ENCODE measurements at places on chromosomes 1 and 21.

GRCh38 chr1:62276791-62277190 lies 42.4 kb downstream of the KANK4 start:
- DNase-seq, result no peak

GRCh38 chr1:94396356-94397010 lies 21.7 kb upstream of the ABCD3 start:
- no peak for DNase-seq

GRCh38 chr1:101181930-101182329 lies 54.9 kb upstream of the S1PR1 start:
- DNase-seq, result no peak

DNA sequence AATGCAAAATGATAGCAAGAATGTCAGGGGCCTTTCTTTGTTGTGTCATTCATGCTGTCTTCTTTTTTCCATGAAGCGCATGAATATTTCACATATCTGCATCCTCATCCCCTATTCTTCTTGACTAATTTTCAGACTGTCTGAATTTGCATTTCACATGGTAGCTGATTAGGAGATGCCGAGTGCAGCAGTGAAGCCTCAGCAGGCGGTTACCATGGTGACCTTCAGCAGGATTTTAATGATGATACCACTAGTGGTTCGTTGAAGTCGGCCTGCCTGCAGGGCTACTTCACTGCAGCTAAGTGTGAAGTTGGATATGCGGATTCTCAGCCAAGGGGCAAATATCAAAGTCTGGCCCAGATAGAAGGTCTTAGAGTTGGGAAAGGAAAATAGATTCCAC lies 141.8 kb downstream of the NEK7 start:
- peak; percentile 29 for DNase-seq

DNA sequence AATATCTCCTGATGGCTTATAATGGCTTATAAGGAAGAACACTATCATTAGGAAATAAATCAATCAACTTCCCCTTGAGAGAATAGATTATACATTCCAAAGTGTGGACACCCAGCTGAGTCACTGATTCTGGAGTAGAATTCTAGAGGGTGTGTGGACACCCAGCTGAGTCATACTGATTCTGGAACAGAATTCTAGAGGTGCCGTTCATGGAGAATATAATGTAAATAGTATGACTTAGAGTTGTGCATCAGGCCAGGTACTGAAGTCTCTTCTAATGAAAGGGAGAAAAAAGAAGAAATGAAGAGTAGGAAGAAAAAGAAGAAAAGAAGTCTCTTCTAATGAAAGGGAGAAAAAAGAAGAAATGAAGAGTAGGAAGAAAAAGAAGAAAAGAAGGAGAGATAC lies 2.4 kb upstream of the USP33 start:
- no peak for DNase-seq

- DNase-seq, result no peak
These were observed 294.6 kb downstream of the TTLL7 start for GRCh38 chr1:83704350-83704749.

GRCh38 chr1:214764502-214764901 lies 161.5 kb downstream of the CENPF start:
- no peak for DNase-seq

GRCh38 chr1:214276786-214277185 lies 4.2 kb upstream of the SMYD2 start:
- DNase-seq, result no peak

DNA sequence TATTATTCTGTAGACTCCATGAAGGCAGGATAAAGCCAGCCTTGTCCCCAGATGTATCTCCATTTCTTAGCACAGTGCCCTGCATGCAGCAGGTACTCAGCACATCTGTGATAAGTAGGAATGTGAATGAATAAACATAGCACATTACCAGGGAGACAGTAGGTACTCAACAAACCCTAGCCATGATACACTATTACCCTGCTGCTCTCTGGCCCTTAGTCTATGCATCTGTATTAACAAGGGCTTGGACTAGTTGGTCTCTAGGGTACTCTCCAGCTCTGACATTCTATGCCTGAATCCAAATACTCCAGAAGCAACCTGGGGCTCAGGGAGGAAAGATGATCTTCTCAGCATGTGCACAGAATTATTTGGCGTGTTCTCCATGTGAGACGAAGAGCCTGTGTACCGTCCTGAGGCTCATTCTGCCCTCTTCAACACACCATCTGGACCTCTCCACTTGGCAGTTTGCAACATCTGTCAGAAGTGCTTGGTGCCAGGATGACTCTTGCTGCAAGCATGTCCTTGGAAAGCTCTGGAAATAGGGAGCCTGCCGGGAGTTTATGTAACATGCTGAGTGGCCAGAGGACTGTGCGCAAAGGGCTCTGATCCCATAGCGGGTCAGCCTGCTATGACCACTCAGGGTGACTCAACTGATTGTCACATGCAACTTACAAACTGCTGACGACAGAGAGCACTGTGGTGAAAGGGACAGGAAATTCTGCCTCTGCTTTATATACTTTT lies 228.2 kb upstream of the USP24 start:
- no peak for DNase-seq

DNA sequence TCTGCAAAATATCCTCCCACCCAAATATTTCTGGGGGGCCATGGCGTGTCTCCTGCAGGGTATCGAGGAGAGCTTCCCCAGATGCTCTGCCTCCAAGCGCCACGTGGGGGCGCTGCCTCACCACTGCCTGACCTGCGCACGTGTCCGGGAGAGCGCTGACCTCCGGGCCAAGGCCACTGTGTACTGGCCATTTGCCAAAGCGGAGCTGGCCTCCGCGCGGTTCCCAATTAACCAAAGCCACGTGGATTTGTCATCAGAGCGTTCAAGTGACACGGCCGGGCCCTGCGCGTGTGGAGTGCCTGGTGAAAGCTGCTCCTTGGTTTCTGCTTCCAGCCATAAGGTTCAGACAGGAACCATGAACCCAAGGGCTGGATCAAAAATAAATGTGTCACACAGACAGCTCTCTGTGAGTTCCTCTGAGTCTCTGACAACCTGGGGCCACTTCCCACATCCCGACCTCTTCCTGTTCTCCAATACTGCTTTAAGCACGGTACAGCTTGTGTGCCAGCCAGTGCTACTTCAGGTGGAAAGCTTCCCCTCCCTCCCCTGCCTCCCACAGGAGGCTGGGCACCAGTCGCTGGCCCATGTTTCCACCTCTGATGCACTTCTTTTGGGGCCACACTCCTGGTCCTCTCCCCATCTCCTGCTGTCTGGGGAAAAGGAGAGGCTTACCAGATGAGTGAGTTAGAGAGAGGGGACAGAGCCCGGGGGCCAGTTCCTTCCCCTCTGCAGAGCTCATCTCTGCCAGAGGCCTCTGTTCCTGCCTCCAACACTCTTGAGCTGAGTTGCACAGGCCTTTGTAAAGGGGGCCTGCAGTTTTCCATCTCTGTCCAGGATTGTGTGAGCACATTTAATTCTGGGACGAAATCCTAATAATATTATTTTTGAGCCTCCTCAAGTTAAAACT lies 26.1 kb downstream of the ZP4 start:
- DNase-seq, result peak; percentile 81

GRCh38 chr1:20981915-20982314 lies 194.8 kb downstream of the EIF4G3 start:
- peak; percentile 29 for DNase-seq

DNA sequence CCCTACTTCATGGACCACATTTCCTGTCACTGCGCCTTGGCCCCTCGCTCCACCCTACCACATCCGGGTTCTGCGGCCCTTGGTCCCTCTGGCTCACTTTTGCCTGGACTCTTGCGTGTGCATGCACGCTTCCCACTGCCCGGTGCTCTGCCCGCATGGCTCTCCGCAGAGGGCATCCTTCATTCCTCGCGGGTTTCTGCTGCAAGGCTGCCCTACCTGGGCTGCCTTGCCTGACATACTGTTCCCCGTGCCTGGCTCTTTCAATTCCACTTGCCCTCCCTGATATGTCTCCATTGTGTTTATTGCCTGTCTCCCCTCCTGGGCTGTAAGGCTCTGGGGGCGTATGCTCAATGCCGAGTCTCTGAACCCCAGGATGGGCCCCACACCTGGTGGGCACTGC lies 26.4 kb downstream of the MX2 start:
- no peak for DNase-seq

DNA sequence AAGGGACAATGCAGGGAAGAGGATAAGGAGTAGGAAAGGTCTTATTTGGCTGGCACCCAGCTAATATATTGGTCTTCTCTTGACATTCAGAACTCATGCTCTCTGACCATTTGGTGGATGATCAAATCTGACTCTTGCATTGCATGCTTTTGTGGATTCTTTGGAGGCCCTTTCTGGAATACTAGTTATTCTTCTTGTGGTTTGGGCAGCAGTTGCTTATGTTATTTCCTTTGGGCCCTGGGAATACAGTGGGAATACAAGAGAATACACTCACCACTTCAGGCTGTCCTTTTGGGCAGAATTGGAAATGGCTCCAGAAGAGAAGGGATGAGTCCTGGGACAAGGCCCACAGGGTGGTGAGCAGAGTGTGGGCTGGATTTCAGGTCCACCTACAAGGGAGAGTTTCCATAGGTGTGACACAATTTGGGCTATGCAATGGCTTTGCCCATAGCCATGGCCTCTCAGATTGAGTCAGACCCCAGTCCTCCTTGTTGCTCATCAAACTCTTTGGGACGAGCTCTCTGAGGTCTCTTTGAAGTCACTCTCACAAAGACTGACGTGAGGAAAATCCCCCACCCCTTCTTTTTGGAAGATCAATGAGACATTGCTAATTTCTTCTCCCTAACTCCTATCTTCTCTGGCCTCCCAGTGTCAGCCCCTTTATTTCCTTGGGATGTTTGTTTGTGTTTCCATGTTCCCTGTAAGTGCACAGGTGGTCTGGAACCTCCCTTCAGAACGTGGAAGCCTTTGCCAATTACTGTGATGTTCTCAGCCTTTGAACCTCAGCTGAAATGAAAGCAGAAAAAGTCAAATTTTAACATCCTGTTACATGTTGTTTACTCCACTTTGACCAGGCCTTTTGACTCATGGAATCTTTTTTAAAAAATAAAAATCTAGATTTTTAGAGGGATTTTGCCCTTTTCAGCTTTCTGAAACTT lies 19.4 kb downstream of the HSD11B1 start:
- no peak for DNase-seq

DNA sequence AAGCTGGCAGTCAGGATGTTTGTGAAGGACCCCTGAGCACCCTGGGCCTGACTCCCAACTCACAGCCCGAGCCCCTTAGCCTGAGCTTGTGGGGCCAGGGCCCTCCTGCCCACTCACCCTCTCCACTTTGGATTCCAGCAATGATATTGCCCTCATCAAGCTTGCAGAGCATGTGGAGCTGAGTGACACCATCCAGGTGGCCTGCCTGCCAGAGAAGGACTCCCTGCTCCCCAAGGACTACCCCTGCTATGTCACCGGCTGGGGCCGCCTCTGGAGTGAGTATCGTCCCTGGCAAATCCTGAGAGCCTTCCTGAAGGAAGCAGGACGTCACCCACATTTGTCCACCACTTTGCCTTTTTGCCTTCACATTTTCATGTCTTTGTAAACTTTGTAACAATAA lies 5.0 kb downstream of the CTRC start:
- no peak for DNase-seq

DNA sequence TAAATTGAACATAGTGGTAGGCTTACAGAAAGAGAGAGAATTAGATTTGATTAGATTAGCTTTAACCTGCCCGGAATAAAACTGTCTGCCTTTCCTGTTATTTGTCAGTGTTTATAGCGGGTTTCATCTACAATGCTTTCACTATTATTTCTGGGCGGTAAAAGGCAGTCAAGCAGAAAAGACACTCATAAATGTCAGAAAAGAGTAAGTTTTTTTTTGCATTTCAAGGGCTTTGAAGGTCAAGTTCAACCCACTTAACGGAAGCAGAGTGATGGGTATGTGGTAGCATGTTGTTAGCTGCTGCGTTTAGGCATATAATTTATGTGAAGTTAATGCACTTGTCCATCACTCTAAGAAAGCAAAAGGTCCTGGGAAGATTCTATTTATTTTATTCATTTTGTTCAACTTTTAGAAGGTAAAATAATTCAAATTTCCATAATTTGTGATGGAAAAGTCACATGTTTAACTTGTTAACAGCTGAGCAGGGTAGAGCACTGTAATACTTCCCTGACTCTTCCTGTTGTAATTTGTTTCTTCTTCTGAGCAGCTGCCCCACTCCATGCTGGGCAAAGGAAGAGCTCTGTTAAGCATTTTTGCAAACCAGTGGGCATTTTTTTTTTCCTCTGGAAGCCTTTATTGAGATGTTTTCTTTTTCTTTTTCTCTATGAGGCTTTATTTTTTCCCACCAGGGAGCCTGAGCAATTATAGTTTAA lies 220.1 kb downstream of the ST6GALNAC3 start:
- no peak for DNase-seq

GRCh38 chr1:25831569-25832196 lies 11.9 kb downstream of the MTFR1L start:
- DNase-seq, result no peak

DNA sequence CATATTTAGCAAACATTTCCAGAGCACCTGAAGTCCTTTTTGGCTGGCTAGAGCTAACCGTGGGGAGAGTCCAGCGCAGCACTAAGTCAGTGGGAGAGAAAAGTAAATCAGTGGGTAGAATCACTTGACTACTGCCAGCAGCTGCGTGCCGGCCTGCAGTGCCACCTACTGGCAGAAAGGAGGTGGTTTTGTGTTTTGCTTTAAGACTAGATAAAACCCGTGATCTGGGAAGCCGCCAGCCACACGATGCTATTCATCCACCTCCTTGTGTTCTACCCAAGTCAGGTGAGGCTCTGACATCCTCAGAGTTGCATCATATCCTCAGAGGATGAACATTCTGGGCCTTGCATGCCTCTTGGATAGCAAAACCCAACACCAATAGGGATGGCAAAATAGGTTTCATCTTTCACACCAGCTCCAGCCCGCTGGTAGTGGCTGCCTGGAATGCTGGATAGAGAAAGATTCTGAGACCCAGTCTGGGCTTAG lies 14.1 kb upstream of the HEYL start:
- DNase-seq, result peak; percentile 64

DNA sequence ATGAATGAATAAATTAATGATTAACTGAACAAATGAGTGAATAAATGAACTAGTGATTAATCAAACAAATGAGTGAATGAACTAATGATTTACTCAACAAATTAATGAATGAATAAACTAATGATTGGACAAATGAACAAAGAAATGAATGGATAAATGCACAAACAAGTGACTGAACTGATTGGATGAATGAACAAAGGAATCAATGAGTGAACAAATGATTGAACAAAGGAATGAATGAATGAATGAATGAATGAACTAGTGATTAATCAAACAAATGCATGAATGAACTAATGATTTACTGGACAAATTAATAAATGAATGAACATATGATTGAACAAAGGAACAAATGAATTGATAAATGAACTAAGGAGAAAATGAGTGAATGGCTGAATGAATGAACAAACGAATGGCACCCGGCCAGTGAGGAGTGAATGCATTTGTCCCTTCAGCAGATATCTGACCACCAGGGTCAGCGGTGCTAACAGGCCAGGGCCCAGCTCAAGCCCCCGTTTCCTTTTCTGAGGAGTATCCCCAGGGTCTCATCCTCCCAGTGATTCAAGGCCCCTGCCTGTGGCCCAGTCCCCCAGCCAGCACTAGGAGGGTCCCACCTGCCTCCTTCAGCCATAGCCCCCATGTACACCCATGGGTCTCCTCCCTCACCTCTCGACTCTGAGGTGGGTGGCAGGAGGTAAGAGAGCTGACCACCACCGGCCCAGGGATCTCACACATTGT lies 49.9 kb downstream of the WNT9A start:
- DNase-seq, result no peak
